ENCODE measurements at places on chromosomes 12 and 14. TPM values are rescaled to one million over a fixed set of nuclear protein-coding genes. Genes with fewer than 3 reads are reported as not detected.

Gene IRAK3
- total RNA-seq, result 9.4 TPM

Gene VPS29
- 100 TPM for total RNA-seq

Gene NINJ2
- total RNA-seq, result 0.17 TPM

Gene DBX2
- not detected for total RNA-seq

Gene PITPNM2
- total RNA-seq, result 5.1 TPM

Gene VAMP1
- total RNA-seq, result 4.5 TPM

Gene ACYP1
- 7.7 TPM for total RNA-seq

Gene EEF1AKMT3
- 5.4 TPM for total RNA-seq

Gene CLEC6A
- total RNA-seq, result not detected

Gene KRT85
- total RNA-seq, result not detected

Gene KCNMB4
- total RNA-seq, result 0.45 TPM

Gene VIPAS39
- 21.7 TPM for total RNA-seq

Gene RNASE2
- total RNA-seq, result not detected

Gene SDSL
- total RNA-seq, result 5.9 TPM

Gene HVCN1
- total RNA-seq, result 4.9 TPM

Gene ABHD4
- total RNA-seq, result 12.8 TPM

Gene WNT1
- not detected for total RNA-seq

Gene ACRBP
- total RNA-seq, result 0.89 TPM
